Activated CD4-positive, alpha-beta T cell treated with anti-CD3 and anti-CD28 coated beads, Interleukin-2, Interleukin-4, amounts not matched to agents 100 ng/mL and 50 ng/mL, durations not matched to agents 16 hours and 8 hours (primary cell): ENCODE measurements at places on chromosomes 1 and 21.

DNA sequence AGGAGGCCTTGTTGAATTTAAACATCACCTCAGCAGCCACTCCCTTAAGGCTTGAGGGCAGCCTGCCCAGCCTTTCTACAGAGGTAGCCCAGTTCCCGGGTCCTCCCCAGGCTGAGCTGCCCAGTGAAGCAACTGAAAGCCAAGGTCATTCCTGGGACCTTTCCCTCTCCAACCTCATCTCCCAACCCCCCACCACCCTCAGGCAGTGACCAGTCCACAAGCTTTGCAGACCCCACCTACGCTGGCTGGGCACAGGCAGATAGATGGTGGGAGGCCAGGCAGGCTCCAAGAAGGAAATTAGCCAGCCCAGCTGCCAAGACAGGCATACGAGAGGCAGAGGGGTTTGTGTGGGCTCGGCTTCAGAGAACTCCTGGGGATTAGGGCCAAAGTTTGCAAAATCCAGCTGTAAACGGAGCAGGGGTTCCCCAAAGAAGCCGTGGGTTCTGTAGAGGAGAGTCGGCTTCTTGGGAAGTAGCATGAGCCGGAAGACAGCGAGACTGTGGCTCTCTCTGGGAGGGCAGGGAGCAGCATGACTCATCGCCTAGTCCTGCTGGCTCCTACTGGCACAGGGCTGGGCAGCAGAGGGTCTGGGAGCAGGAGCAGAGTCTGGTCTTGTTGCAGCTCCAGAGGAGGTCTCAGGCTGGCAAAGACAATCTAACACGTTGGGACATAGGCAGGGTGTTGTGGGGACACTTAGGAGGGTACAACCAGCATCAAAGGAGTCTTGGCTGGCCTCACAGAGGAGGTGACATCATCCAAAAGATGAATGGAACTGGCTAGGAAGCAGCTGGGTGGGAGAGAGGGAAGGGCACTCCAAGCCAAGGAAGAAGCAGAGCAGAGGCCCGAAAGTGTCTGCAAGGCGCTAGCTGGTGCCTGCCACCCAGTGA, 2.8 kb upstream of the ZC3H12A start:
- no peak for DNase-seq

- DNase-seq, result no peak
Observed at GRCh38 chr1:115606305-115606704, 35.5 kb upstream of the VANGL1 start.

DNA sequence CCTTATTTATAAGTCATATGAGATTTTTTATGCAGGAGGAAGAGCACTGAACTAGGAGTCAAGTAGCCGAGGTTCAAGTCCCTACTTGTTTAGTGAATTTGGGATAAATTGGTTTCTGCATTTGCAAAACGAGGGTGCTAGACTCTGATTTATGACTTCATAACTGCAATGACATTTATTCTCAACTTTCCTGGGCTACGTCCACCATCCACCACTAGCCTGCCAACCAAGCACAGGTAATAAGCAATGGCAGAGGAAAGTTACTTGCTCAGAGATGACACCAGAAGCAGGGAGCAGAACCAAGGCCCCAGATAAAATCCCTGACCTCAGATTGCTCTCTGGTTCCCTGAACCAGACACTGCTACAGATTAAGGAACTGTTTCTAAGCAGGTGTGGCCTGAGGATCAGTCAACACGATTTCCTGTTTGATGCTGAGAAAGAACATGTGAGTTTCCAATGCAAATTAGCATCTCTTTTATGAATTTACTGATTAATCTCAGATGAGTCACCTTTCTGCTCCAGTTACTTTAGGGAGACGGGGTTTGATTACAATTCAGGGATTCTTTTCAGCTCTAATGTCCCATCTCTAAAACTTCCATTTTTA, 52.7 kb downstream of the PLPP3 start:
- DNase-seq, result no peak

GRCh38 chr21:41156142-41156541, 11.8 kb upstream of the BACE2 start:
- no peak for DNase-seq

- no peak for DNase-seq
Observed at GRCh38 chr1:169059421-169059820, 47.1 kb upstream of the ATP1B1 start.

DNA sequence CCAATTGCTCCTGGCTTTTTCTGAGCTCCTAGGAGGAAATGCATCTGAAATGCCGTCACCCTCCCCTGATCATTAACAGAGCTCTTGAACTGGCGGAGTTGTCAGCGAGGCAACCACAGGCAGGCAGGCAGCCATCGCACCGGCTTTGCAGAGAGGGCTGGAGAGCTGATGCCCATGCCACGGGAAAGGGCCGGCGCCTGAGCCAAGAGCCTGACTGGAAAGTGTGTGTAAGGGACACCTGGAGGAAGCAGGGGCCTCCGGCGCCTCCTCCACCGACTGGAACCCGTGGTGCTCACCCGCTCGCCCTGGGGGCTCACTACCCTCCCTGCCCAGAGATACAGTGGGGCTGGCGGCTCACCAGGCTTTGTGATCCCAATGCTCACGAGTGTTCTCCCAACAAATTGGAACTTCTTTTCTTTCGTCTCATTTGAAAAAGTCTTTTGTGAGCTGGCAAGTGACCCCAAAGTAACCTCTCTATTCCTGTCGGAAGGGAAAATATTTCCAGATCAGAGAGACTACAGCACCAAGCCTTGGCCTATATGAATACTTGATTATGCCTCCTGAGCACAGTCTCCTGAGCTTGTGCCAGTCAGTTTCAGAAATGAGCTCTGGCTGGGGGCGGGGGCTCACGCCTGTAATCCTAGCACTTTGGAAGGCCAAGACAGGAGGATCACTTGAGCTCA, 97.7 kb upstream of the SLC25A33 start:
- DNase-seq, result no peak

- no peak for DNase-seq
Observed at GRCh38 chr21:38244407-38244787, 12.4 kb upstream of the KCNJ15 start.

- no peak for DNase-seq
Observed at GRCh38 chr1:54750596-54750995, 13.7 kb downstream of the PARS2 start.

DNA sequence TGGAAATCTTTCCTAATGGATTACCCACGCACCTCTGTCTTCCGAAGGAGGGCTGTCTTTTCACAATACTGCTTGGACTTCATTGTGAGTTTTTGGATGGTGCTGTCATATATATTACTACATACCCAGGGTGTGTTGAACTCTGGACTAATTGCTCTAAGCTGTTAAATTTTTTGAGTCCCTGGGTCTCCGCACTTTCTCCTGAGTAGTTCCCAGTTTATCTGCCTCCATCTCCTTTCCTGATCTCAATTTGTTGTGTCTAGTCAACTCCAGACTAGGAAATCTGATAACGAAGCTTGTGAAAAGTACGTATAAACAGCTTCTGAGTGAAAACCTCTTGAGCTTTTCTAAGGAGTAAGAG, 211.1 kb downstream of the ROR1 start:
- no peak for DNase-seq

DNA sequence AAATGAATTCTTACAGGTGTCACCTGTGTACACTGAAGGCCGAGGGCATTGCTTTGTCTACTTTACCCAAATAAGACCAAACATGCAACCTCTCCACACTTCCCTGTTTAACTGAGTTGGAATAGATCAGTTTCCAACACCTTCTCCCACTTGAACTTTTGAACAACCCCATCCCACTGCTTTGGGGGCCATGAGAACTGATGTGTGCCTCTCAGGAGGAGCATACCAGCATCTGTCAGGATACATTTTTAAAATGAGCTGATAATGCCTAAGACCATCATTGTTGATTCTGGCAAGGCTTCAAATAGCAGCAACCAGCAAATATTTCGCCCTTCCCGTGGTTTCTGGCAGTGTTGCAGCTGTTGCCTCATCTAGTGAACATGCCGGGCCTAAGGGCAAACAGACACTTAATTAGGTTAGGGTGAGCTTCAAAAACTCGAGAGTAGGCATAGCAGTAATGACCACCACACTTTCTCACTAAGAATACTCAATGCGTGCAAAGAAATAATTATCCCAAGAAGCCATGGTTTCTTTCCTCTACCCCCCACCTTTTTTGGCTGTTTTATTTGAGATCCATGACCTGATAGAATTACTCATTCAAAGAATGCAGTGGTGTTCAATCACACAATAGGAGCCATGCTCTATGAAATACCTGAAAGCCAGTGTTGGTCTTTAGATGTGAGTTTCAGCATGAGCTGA, 63.7 kb downstream of the MAP10 start:
- no peak for DNase-seq

- DNase-seq, result peak; percentile 40
Observed at GRCh38 chr1:201348211-201348566, 29.3 kb downstream of the TNNT2 start.

- no peak for DNase-seq
Observed at GRCh38 chr1:205610036-205610435, 21.8 kb downstream of the ELK4 start.

DNA sequence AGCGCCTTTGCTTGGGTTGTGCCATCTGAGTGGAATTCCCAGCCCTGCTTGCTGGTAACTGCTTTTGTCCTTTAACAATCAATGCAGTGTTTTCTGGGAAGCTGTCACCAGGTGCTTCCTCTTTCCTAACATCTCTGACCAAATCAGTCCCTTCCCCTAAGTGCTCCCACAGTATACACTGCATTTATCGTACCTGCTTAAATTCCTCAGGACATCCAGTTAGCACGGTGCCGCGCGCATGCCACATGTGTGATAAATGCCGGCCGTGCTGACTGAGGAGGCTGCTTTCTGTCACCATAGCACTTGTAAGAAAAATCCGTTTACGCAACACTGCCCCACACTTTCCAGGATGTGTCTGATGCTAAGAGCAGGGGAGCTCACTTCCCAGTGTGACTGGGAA, 115.4 kb downstream of the BCAR3 start:
- no peak for DNase-seq

GRCh38 chr1:216142921-216143320, 280.3 kb downstream of the USH2A start:
- no peak for DNase-seq

DNA sequence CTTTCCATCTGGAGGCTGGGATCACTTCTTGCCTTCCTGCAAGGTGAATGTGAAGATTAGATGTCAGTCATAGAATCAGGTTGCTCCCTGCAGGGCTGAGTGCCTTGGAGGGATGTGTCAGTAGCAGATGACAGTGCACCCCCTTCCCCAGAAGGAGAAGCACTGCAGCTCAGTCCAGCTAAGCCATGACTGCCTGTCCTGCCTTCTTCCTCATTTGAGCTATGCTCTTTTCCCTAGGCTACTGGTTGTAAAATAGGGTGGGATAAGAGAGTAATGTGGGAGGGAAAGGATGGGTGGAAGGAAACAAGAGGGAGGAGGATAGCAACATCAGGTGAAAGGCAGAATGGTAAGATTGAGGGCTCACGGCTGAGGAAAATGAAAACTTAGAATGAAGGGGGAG, 11.1 kb upstream of the FABP3 start:
- DNase-seq, result no peak

- no peak for DNase-seq
Observed at GRCh38 chr1:98104289-98104688, 183.5 kb upstream of the DPYD start.

DNA sequence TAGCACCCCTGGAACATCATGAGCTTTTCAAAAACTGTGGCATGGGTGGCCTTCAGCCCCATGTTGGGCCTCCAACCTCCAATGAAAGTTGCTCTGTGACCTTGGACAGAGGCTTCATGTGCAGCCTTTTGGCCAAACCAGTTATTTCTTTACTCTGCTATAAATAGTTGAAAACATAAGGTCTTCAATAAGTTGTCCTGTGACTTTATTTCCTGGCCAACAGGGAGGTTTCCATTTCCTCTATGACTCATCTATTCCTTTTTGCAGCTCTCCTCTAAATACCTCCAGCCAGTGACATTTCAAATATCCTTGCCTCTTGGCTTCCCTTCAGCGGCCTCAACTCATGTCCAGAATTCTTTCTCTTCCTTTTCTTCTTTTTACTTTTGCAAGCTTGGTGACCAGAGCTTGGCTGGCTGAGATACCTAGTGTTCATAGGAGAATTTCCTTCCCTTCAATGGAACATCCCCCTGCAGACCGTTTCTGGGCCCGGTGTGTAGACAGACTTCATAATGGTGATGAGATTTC, 22.7 kb upstream of the TRIM67 start:
- DNase-seq, result no peak

GRCh38 chr1:153100245-153100644, 5.9 kb upstream of the SPRR2E start:
- DNase-seq, result peak; percentile 14
